NCI-H2029 treated with DMSO at 0.1 percent for 48 hours (cell line): ENCODE measurements at places on chromosomes 5 and 9.

- DNase-seq: no peak
These were observed 76.3 kb downstream of the MACROH2A1 start for GRCh38 chr5:135322744-135323143.

- no peak for DNase-seq
These were observed 174.5 kb upstream of the PITX1 start for GRCh38 chr5:135208555-135208902.

- no peak for DNase-seq
These were observed 142.5 kb upstream of the LPAR1 start for GRCh38 chr9:111180811-111181210.

GRCh38 chr5:124908581-124909451 is 162.4 kb upstream of the ZNF608 start:
- peak; percentile 51 for DNase-seq

DNA sequence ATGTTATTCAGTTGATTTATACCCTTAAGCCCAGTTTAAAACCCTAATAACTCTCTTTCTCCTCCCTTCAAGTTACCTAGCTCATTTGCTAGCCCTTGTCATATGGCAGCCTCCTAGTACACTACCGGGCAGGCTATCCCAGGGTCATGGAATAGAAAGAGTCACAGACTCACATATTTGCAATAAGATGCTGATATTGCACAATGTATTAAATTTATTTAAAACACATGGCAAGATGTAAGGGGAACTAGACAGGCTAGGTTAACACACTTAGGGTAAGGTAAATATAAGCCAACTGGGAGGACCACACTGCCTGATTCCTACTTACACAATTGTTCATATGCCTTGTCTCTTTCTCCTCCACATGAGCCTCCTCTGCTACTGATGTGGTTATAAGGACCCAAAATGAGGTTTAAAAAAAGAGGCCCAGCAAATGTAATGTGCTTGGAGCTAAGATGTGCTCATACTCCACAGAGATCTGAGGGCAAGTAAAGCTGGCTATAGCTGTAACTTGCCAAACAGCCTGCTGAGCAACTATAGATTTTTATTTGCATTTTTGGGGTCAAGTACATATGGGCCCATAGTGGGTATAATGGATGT is 130.0 kb downstream of the ENC1 start:
- no peak for DNase-seq
